Progenitor cell of endocrine pancreas (in vitro differentiated cells): ENCODE measurements at places on chromosomes 4 and X.

DNA sequence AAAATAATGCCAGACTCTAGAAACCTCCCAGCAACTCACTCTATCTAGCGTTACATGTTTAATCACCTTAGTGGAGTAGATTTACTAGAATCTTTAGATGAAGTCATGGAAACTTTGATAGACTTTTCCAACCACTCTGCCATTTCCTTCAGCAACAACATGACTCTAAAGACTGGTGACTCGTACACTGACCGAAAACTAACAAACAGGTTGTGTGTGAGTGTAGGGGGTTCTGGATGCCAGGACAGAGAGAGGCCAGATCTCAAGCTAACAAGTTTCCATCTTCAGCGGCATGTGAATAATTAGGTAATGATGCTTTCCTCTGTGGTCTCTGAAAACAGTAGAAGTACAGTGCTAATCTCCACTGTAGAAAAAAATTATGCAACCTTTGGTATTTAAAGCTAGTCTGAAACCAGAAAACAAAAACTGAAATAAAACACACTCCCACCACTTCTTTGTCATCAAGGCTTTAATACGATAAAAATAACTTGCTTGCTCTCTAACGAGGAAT lies 286.4 kb downstream of the PRDM5 start:
- no peak for DNase-seq

DNA sequence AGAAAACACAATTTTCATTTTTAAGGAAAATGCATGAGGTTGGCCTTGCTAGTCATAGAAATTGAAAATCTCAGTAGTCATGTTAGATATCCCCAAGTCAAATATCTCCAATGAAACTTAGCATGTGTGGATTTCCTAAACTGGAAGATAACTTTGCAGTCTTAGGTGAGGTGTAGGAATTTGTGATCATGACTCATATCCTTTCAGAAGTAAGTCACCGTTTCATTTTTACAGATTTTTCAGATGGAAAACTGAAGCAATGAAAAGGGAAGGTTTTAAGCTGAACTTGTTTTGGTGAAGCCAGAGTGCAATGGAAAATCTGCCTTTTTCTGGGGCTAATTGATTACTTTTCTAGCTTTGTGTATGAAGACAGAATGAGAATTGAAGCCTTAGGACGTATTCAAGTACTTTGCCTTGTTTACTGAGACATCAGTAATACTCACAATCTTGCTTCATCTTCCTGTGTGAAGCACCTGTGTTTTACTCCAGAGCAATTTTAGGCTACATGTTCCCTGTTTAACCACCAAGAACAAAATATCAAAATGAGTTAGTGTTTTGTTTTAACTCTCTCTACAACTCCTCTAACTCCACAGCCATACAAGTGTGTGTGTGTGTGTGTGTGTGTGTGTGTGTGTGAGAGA lies 1662.8 kb upstream of the ADGRL3 start:
- DNase-seq: no peak

DNA sequence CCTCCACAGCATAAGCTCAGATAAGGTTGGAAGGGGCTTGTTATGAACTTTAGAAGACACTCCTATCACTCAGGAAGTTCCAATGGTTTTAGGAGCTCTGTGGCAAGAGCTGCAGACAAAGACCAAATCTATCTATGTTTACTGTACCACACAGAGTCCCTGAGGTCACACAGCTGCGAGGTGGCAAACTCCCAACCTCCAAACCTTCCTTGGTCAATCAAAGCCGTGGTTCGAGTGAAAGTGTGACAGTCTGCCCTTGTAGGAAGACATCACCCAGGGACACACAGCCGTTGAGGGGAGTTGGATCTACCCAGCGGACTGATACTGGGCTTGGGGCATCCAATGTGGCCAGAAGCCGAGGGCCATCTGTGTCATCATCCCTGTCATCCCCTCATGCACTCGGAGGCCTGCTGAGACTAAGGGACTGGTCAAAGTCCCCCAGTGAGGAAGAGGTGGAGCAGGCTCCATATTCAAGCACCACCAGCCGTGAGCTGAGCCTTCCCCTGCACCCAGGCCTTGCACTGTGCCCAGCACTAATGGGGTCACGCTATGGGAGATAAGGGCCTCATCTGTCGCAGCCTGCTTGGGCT lies 26.8 kb downstream of the MAN2B2 start:
- DNase-seq: no peak

GRCh38 chrX:54093159-54093558 lies 48.9 kb upstream of the PHF8 start:
- no peak for DNase-seq
